AG10803 (cell line): ENCODE measurements at places on chromosomes 2 and 18.

DNA sequence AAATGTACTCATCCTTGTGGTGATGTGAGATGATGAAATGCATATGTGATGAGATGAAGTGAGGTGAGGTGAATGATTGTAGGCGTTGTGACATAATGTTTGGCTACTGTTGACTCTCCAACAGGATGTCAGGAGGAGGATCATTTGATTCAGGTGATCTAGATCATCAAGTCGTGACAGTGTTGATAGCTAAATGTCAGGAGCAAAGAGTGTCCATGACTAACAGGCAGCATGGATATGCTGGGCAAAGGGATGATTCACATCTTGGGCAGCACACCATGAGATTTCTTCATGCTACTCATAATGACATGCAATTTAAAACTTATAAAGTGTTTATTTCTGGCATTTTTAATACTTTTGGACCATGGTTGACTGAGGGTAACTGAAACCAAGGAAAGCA, 40.2 kb upstream of the UBXN4 start:
- DNase-seq: peak; percentile 54

- DNase-seq: no peak
These were observed 2.6 kb upstream of the GPR35 start for GRCh38 chr2:240622531-240623235.

DNA sequence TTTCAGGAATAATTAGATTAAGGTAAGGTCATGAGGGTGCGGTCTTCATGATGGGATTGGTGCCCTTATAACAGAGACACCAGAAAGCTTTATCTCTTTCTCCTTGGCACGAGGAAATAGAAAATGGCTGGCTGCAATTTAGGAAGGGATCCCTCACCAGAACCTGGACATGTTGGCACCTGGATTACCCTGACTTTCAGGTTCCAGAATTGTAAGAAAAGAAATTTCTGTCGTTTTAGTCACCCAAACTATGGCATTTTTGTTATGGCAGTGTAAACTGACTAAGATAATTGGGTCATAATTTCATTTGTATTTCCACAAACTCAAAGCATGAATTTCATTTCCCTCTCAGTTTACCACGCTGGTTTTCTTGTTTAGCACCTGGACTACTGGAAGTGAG, 473.6 kb downstream of the PTH2R start:
- no peak for DNase-seq

DNA sequence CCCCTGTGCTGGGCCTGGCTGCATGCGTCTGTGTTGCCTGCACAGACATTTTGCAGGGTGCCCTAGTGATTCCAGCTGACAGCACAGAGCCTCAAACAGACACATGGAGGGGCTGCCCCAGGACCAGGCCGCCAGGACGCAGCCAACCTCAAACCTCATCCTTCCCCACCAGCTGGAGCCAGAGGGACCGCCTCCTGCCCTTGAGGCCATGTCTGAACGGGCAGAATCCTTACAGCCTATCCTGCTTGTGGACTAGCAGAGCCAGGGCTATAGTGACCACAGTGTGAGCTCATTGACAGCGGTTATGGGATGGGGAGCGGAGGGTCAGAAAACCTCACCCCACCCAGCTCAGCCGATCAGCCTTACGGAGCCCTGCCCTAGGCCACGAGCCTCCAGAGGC, 22.4 kb downstream of the ODC1 start:
- no peak for DNase-seq

DNA sequence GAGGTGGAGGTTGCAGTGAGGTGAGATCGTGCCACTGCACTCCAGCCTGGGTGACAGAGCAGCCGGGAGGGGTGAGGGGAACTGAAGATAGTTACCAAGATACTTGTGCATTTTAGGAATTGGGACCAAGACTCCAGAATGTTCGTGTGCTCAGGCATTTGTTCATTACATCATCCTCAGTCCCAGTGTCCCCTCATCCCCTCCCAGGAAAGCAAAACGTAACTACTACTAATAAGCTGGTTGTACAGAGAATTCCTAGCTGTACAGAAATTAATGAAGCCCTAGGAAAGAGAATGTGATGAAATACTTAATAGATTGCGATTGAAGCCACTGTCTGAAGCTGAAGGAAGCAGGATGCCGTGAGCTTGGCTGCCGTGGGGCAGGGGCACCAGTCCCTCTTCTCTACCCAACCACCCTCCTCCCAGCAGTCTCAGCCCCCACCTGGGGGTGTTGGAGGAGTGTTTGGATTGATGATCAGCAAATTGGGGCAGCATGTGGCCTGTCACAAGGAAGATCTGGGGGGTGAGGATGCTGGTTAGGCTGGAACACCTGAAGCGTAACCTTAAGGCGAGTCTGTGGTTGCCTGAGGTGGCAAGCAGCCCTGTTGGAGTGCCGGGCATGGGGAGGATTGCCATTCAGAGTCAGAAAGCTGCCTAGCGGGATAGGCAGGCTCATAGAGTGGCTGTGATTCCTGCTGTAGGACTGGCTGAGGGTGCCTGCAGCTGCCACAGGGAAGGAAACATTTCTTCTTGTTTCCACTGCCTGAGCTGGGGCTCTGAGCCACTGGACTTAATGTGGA, 140.9 kb downstream of the SH3RF3 start:
- DNase-seq: no peak

GRCh38 chr2:191386938-191387536, 141.8 kb downstream of the MYO1B start:
- DNase-seq: peak; percentile 88

DNA sequence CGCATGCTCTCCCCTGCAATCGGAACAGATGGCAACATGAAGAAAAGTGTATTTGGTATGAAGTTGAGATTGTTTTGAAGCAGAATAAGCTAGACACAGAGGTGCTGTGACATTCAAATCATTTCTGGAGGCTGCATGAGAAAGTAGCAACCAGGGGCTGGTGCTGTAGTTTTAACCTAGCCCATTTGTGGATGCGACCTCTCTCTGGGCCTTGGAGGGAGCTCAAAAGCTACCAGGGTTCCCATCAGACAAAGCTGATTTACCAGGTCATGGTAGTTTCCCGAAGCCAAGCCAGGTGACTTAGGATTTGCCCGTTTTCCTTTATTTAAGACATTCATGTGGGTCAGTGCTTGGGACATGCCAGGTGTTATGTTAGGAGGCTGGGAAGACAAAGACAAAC, 77.5 kb downstream of the CIB4 start:
- no peak for DNase-seq
